Stimulated activated CD8-positive, alpha-beta memory T cell treated with anti-CD3 and anti-CD28 coated beads, Interleukin-4, amount 100 ng/mL, for 24 hours (primary cell): ENCODE measurements at places on chromosomes 5 and 9.
A peak's percentile ranks its signal among the peaks of the same experiment; 100 is the strongest.

- peak; percentile 54 for DNase-seq
Measured at GRCh38 chr5:176629853-176630680, at the start of the genes EIF4E1B and SNCB. Gene EIF4E1B (plus strand): TSS chr5:176630675. CDS start chr5:176642788, 12,113 bp downstream. Gene SNCB (minus strand): TSS chr5:176630534. CDS start chr5:176629654, 880 bp downstream.

- no peak for DNase-seq
Measured at GRCh38 chr5:93044859-93045666, 536.0 kb downstream of the NR2F1-AS1 start.

GRCh38 chr5:118486647-118487225, 501.6 kb downstream of the DTWD2 start:
- DNase-seq: no peak

GRCh38 chr5:74772359-74772758, 5.3 kb downstream of the NSA2 start:
- no peak for DNase-seq

DNA sequence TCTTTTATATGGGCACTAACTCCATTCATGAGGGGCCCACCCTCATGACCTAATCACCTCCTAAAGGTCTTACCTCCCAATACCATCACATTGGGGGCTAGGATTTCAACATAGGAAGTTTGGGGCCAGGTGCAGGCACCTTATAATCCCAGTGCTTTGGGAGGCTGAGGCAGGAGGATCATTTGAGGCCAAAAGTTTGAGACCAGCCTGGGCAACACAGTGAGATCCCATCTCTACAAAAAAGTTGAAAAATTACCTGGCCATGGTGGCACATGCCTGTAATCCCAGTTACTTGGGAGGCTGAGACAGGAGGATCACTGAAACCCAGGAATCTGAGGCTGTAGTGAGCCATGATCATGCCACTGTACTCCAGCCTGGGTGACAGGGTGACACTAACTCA, 76.7 kb downstream of the MYO10 start:
- no peak for DNase-seq

GRCh38 chr5:140111011-140111858, 2.7 kb upstream of the PURA start:
- DNase-seq: no peak

- no peak for DNase-seq
Measured at GRCh38 chr5:39231705-39232525, 12.6 kb upstream of the FYB1 start.

DNA sequence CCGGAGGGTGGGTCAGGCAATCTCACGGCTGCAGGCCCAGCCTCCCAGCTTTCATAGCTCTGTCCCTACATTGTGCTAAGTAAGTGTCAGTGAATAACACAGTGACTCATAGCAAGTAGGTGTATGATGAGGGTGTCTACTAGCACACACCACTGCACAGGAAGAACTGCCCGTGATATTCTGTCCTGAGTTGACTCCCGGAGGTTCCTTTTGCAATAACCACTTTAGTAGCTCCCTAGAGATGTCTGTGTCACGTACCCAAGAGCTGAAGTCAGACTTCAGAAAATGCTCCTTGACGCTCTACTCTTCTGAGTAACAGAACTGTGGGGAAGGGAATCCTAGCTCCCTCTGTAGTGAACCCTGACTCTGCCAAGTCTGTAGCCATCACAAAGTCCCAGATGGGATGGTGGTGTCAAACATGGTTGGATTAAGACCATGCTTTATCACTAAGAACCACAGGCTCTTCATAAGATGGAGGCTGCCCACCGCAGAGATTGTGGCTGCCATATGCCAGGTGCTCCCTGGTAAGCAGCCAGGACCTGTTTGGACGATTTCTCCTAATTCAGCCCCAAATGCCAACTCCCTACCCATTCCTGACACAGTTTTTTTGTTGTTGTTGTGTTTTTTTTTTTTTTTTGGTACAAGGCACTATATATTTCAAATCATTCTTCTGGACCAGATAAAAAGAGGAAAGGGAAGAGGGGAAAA, 352.6 kb upstream of the PANK3 start:
- DNase-seq: no peak

DNA sequence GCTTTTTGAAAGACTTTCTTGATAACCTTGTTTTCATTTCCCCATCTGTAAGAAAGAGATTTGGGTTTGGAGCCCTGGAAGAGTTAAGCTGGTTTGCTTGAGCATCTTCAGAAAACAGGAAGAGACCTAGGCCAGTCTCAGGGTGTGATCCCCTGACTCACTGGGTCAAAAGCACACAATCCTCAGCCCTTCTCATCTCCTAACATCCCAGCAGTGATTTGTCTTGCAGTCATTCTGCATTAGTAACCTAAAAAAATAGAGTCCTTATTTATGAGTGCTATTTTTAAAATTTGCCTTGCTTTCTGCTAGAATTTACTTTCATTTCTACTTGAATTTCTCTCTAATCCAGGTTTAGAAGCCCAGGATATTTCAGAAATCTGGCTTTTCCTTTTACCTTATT, 16.4 kb upstream of the ARSB start:
- no peak for DNase-seq

DNA sequence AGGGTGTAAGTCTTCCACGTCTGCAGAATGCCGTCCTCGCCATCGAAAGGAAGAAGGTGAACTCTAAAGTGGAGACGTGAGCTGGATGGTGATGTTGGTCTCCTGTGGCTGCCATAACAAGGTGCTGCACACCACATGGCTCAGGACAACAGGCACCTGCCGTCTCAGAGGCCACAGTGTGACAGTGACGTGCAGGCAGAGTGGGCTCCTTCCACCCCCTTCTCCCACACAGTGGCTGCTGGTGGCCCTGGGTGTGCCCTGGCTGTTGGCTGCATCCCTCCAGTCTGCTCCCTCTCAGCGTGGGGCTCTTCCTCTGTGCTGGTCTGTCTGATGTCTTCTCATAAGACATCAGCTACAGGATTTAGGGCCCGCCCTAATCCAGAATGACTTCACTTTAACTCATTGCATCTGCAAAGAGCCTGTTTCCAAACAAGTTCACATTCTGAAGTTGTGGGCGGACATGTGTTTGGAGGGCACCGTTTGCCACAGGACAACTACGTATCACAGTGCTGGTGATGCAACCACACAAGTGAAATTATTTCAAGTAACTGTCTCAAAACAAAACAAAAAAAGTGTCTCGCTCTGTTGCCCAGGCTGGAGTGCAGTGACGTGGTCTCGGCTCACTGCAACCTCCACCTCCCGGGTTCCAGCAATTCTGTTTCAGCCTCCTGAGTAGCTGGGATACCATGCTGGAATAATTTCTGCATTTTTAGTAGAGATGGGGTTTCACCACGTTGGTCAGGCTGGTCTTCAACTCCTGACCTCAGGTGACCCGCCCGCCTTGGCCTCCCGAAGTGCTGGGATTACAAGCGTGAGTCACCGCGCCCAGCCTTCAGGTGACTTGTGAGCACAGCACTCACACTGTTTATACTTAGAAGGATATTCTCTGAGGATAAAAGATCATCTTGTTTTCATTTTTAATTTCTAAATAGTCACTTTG, 31.2 kb upstream of the CLPTM1L start:
- no peak for DNase-seq

DNA sequence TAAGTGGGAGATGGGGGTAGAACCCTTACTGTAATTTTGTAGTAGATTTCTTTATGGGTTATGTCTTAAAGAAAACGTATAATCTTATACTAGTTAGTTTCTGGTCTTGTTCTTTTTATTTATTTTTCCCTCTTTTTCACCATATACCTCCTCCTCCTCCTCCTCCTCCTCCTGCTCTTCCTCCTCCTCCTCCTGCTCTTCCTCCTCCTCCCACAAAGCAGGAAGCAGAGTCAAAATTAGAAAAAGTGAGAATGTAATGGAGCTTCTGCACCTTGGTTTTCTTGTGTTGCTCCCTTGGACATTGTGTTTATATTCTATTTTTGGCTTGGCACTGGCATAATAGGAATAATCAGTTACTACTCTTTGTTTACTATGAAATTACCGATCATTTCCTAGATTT, 4.5 kb downstream of the MACIR start:
- DNase-seq: no peak

DNA sequence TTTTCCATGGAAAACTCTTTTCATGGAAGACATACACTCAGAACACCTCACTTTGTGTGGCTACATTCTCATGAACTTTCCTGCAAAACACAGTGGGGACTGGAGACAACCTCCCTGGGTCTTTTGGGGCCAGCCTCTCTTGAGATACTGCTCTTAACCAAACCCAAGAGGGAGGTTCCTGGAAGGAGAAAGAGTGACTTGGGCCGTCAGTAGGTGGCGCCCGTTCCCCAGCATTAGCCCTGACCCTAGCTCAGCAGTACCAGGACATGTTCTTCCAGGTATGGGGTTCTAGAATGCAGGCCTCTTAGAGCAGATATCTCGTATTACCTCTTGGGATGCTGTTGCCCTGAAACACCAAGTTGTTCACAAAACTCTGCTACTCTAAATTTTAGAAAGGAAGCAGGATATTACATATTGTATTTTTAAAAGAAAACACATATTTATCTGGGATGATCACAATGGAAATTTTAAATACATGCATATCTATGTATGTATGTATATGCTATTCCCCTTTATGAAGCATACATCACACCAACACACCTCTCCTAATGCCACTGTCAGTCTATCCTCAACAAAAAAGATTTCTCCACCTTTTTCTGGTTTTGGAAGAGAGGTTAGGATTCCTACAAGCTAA, 15.8 kb upstream of the GLIS3 start:
- DNase-seq: peak; percentile 65

DNA sequence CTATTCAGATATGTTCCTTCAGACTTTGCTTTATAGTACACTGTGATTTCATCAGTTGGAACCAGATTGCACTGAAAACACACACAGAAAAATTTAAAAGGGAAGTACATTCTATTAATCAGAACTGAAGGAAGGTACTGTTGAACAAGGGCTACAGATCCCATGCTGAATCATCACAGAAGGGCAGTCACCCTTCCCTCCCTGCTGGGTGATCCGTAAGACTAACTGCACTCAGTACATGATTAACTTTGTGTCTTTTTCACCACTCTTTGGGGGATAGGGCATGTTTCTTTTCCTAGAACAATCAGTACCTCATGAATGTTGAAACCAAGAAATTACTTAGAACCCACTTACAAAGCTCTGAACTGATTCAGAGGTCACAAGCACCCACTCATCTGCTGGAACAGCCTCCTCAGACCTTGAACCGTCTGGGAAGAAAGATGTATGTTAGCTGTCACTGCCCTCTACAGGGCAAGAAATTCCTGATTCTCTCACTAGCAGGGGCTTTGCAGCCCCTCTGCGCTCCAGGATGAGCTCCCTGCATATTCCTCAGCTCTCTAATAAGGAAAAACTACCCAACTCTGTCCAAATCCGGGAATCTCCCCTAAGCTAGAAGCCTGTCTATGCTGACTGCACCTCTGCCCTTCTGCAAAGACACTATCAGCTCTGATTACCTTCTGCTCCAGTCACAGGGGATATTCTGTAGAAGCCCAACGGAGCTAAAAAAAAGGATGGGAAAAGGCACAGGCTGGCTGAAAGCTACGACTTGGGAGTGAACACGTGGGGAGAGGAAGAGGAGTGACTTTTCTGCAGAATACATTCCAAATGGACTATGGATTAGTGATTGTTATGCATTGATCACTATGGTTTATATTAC, 51.0 kb downstream of the IARS1 start:
- DNase-seq: no peak

GRCh38 chr9:16352791-16353401, 517.6 kb downstream of the BNC2 start:
- DNase-seq: no peak

- no peak for DNase-seq
Measured at GRCh38 chr5:77550406-77550805, 58.3 kb upstream of the WDR41 start.

DNA sequence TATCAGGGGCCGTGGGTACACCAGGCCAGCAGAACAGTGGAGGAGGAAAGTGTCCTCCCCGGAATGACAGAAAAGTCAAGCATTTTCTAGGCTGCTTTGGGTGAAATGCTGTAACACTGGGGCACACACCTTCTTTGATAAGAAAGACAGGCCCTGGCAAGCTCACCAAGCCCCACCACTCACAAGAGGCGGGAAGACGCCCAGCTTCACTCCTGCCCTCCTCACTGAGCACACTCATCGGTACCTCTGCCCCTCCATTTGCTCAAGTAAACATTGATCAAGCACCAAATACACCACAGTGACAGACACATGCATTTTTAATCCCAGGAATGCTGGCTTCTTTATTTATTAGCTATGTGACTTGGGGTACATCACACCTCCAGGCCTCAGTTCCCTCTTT, 43.1 kb downstream of the B4GALT1 start:
- no peak for DNase-seq

DNA sequence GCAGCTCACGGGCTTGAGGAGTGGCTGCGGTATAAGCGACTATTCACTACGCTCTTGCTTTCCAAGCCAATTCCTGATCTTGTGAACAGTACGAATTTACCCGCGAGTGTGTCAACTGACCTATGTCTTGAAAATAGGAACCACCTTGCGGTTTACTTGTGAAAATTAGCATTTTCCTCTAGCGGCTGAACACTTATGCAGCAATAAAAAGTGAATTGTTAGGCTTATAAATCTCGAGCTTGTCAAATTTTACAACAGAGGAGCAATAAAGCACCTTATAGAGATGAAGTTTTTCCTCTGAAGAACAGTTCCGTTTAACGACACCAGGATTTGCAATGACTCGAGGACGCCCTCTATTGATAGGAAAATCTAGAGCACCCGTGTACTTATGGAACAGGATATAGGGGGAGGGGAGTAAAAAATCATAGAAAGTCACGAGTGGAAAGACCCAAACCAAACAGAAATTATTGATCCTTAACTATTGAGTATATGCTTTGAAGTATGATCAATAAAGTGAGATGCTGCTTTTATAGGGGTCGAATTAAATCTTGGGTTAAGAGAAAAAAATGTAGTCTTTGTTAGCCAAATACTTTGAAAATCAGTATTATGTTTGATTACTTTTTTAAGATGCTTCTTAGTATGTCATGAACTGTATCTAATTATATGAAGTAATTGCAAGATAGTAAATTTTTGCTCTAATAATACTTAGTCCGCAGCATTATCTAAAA, 1.9 kb upstream of the RGMB start:
- no peak for DNase-seq

- DNase-seq: no peak
Measured at GRCh38 chr5:115494570-115495289, 49.8 kb downstream of the FEM1C start.

DNA sequence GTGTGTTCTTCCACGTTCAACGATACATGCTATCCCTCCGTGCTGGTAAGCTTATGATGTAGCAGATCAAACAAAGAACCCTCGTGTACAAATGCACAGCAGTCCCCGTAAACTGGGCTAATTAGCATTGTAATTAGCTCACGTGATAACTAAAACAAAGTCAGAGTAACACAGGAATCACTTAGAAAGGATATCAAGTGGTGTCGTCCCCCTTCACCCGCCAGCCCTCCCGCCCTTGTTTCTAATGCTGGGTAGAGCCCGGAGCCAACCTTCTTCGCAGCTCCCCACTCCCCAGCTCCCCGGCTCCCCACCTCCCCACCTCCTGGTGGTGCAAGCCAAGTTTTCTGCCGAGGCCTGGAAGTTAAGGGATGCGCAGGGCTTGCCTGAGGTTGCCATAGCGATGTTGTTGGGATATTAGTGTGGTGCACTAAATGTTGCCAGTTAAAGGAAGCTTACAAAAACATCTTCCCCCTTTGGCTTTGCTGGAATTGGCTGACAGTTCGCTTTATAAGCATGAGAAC, 357.9 kb upstream of the CCNH start:
- DNase-seq: no peak
